Activated CD8-positive, alpha-beta T cell treated with anti-CD3 and anti-CD28 coated beads for 36 hours (primary cell): ENCODE measurements at places on chromosomes 12 and 14. TPM values are rescaled to one million over a fixed set of nuclear protein-coding genes. Genes with fewer than 3 reads are reported as not detected.

DNA sequence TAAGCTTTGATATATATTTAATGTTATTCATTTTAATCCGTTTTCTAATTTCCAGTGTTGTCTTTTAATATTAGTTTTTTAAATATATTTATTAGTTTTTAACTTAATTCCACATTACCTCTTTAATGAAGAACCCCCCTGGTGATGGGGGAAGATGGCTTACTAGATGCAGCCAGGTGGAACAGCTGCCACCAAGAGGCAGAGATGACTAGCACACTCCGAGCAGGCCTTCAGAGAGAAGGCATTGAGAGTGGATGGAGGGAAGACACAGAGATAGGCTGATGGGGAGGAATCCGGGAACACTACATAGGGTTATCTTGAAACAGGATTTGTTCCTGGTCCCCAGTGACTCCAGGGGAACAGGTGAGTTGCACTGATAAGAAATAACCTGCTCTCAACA is 771.6 kb downstream of the LRFN5 start:
- DNase-seq = no peak
- no peaks in the 10 kb centered on the region for H3K27me3 ChIP-seq
- no peak overlapping the region for H3K4me3 ChIP-seq
- H3K4me1 ChIP-seq = no peaks in the 10 kb centered on the region
- no peak overlapping the region for H3K27ac ChIP-seq

DNA sequence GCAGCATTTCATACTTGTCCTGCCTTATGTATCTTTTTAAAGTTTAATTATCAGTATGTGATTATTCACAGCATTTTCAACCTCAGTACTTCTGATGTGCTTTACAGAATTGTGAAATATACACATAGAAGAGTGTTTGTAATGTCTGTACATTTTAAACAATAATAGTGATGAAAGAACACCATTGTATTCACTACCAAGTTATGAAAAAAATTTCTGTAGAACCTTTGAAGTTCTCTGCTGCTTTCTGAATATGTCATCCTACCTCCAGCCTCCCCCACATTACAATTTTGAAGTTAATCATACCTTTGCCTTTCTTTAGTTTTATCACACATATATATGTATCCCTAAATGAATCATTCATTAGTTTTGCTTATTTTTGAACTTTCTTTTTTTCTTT is 24.8 kb downstream of the FRMD6 start:
- no peak for DNase-seq
- H3K36me3 ChIP-seq = no peaks in the 10 kb centered on the region
- H3K4me1 ChIP-seq = peaks cover 17% of the 10 kb centered on the region

GRCh38 chr12:111184161-111184560 is 184.7 kb downstream of the PHETA1 start:
- H3K27me3 ChIP-seq = peaks cover 15% of the 10 kb centered on the region
- H3K4me3 ChIP-seq = no peak overlapping the region
- DNase-seq = no peak
- no peak overlapping the region for H3K27ac ChIP-seq

VTI1B gene
- 57.3 TPM for total RNA-seq
